ENCODE measurements at places on chromosomes 6 and 20.

GRCh38 chr6:136134751-136135150 is 115.4 kb downstream of the MTFR2 start:
- no peak for DNase-seq

- DNase-seq, result no peak
Measured at GRCh38 chr6:45556828-45557227, 179.1 kb upstream of the SUPT3H start.

DNA sequence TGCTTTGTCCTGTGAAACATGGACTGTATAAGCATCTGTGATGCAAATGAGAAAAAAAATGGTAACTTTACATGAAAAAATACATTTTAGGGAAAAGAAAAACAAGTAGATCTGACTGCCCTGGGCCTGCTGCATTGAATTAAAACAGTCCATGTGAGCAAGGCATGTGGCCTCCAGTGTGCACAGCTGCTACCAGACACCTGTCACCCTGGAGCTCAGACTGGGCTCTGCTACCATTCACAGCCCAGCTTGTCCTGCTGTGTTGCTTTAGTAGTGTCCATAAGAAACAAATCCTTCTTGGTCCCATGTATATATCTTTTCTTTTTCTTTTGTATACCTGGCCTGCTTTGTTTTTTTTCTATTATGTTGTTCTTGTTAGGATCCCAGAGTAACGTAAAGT is 315.9 kb downstream of the NKAIN2 start:
- no peak for DNase-seq

- no peak for DNase-seq
Measured at GRCh38 chr6:388202-388903, 3.2 kb upstream of the IRF4 start.

DNA sequence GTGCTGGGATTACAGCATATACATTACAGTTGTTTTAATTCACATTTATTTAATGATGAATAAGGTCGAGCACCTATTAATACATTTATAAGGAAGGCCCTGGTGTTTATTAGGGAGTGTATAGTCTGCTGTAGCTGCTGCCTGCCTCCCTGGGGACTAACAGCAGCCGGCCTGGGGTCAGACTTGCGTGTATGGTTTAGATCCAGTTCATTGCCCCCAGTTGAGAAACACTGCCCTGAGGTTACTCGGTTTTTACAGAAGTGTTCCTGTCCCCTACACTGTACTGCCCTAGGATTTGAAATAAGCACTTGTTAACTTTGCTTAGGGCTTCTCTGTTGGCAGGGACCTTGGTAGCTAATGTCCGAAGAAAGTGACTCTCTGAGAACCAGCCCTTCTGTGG is 4.0 kb downstream of the TTPAL start:
- no peak for DNase-seq

GRCh38 chr20:39916236-39916765 is 772.7 kb downstream of the MAFB start:
- DNase-seq, result no peak

DNA sequence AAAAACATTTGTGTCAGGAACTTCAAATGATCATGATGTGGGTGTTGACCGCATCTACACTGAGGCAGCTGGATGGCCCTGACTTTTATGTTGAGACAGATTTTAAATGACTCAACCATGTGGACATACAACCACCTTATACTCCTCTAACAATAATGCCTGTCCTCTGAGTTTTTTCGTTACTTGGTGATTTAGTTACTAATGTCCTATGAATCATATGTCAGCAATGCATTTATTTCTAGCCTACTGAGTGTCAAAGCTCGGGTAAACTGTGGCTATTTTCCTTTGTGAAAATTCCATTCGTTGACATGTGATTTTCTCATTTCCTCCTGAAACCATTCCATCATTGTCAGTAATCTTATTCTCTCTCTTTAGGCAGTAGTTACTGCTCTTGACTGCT is 38.9 kb upstream of the NKX2-4 start:
- DNase-seq, result no peak

DNA sequence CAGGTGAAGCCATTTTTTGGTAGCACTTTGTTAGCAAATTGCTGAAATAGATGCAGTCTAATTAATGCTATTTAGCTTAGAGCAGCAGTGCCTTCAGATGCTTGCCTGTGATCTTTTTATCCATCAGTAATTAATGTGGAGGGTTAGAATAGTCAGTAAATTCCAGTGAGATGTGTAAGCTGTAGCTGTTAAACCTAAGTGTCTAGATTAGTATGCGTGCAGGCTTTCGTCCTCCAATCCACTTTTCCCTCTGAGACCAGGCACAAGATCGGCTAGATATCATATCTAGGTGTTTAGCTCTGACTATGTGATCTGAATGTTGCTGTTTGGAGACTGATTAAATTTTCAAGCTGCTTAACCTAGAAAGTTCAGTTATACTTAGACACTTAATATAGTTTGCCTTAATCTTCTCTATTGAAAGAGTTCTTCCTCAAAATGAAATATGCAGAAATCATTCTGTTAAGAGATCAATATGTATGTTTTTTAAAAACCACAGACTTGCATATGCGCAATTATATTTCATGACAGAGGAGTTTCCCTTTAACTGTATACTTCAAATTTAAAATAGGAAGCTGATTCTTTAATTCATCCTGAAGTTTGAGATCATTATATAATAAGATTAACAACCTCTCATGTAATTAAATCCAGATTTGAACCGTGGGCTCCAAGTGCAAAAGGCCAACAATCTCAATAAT is 41.2 kb downstream of the XRN2 start:
- DNase-seq, result no peak

GRCh38 chr6:111788379-111789276 is 84.6 kb downstream of the FYN start:
- no peak for DNase-seq

DNA sequence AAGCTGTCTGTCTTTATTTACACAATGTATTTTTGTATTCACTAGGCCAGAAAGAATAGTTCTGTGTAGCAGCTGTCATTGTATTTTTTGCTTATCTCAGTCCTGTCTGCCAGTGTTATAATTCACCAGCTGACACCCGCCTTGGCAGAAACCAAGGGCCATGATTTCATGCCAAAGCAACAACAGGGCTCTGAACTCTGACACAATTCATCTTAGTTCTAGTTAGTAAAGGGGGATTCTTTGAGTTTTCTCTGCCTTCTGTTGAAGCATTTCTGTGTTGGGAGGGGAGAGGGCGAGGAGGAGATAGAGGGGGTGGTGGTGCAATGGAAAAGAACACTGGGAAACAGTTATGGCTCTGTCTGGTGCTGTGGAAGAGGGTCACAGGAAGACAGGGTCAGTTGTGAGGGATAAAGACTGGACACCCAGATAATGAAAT is 684.6 kb upstream of the MARCKS start:
- DNase-seq, result no peak

- no peak for DNase-seq
Measured at GRCh38 chr6:81894306-81894705, 141.8 kb upstream of the TENT5A start.

DNA sequence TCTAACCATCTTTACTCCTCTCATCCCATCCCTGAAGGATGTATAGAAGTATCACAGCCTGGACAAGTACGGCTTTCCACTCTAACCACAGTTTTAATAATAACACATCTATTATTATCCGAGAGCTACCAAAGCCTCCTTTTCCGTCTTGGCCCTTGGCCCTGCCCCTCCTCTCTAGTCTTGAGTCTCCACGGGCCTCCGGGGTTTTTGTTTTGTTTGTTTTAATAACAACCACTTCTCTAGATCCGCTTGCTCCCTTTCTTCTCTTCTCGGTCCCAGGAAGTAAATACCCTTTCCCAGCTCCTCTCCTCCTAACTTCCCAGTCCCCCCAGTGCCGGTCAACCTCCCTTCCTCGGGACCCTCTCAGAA is 661 bp downstream of the LCA5 start:
- no peak for DNase-seq

- DNase-seq, result no peak
Measured at GRCh38 chr6:154166140-154166539, 127.1 kb downstream of the OPRM1 start.

DNA sequence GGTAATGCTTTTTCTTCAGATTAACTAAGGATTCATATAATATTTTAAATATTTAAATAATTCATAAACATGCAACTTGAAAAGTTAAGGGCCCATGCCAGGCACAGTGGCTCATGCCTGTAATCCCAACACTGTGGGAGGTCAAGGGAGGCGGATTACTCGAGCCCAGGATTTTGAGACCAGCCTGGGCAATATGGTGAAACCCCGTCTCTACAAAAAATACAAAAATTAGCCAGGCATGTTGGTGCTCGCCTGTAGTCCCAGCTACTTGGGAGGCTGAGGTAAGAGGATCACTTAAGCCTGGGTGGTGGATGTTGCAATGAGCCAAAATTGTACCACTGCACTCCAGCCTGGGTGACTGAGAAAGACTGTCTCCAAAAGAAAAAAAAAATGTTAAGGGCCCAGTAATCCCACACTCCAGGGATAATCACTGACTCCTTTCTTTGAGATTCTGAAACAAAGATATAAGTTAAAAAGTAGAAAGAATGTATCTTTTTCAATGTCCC is 7.9 kb upstream of the RIN2 start:
- DNase-seq, result no peak

DNA sequence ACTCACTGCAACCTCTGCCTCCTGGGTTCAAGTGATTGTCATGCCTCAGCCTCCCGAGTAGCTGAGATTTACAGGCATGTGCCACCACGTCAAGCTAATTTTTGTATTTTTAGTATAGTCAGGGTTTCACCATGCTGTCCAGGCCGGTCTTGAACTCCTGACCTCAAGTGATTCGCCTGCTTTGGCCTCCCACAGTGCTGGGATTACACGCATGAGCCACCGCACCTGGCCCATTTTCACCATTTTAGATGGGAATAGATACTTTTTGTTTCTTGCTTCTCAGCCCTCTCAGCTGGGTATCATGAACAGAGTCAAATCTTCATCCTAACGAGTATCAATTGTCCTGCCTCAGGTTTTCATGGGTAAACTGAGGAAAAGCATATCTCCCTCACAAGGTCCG is 235.0 kb downstream of the CDC5L start:
- DNase-seq, result no peak

- DNase-seq, result no peak
Measured at GRCh38 chr6:75931011-75931680, 141.3 kb downstream of the IMPG1 start.

All from stimulated activated CD4-positive, alpha-beta T cell treated with anti-CD3 and anti-CD28 coated beads, Interleukin-1b, Interleukin-23, amount 100 ng/mL, for 1 hour (primary cell).